ENCODE measurements at places on chromosomes 7 and 10.

DNA sequence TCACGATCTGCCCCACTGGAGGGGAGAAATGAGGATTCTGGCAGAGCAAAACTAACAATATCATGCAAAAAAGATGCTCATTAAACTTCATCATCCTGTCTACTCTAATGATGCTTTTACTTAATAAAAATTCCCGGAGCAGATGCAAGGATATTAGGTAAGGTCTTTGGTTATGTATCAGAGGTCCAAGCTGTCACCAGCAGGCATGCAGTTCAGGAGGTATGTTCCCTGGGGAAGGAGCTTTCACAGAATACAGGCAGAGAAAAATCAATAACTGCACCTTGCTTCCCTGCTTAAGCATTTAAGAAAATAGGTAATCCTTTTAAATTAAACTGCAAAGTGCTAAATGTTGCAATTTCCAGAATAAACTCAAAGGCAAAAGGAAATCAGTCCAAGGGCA lies 81.6 kb upstream of the C1QL3 start:
- DNase-seq, result no peak

DNA sequence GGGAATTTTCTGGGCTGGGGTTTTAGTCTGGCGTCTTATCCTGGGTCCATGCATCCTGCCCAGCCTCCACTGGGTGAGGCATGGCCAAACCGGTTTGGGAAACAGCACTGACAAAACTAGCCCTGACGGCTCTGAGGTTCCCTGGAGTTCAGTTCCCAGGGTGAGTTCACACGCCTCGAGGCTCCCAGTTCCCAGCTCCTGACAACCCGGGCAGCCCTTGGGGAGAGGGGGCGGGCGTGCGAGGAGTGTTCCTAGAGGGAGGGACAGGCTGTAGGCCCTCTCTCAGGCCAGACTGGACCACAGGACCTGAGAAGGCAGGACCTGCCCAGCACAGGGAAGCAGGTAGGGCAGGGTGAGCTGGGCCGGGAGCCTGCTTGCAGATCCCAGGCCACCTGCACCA lies 82.3 kb upstream of the PPIF start:
- DNase-seq, result no peak

DNA sequence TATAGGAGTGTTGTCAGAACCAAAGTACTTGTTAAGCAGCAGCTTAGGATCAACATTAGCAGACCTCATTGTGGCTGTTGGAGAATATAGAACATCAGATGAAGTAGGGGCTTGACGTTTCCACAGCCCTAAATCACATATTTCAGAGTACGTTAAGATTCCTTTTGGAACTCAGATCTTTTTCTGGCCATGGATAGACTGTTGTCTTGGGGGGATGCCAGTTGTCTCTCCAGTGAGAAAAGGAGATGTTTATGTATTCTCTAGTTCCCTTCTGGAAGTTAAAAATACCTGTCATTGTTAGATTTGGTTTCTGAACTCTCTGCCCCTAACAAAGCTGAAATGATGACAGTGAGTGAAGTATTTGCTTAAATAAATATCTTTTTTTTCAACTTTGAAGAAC lies 191.3 kb downstream of the AUTS2 start:
- DNase-seq, result no peak

GRCh38 chr7:1738511-1738910 lies 68.4 kb downstream of the ELFN1 start:
- no peak for DNase-seq

GRCh38 chr10:97726636-97727178 lies 10.2 kb upstream of the ZFYVE27 start:
- no peak for DNase-seq

DNA sequence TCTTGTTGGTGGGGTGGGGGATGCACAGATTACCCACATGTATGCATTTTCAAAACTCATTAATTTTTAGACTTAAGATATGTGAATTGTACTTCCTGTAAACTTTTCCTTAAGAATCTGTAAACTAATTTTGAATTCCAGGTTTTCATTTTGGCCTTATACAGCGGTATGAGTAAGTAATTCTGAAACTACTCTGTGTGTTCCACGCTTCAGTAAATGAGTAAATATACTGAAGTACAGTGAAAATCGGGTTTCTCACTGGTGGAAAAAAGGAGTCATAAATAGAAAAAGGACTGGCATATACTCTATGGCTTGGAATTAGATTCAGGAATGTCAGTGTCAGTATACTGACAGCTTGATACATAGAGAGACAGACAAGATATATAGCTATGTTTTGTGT lies 72.8 kb downstream of the CTTNBP2 start:
- DNase-seq, result no peak

GRCh38 chr7:15863951-15864625 lies 177.6 kb upstream of the MEOX2 start:
- no peak for DNase-seq

DNA sequence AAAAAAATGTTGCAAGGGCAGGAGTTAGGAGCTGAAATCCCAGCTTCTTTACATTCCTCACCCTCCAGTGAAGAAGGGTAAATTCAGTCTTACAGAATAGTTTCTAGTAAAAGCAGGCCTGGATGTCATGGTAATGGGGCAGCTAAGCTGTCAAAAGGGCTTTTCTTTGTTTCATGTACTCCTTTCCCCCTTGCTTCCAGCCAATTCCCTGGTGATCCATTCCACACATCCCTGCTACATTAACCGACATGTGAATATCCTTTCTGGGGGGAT lies 36.0 kb downstream of the RHEB start:
- no peak for DNase-seq

All from stimulated activated naive CD8-positive, alpha-beta T cell treated with anti-CD3 and anti-CD28 coated beads, Interleukin-15, amount 100 ng/mL, for 72 hours (primary cell).